Body of pancreas (tissue), 4 donors: ENCODE measurements at places on chromosomes 16 and 17.
A peak's percentile ranks its signal among the peaks of the same experiment; 100 is the strongest.

DNA sequence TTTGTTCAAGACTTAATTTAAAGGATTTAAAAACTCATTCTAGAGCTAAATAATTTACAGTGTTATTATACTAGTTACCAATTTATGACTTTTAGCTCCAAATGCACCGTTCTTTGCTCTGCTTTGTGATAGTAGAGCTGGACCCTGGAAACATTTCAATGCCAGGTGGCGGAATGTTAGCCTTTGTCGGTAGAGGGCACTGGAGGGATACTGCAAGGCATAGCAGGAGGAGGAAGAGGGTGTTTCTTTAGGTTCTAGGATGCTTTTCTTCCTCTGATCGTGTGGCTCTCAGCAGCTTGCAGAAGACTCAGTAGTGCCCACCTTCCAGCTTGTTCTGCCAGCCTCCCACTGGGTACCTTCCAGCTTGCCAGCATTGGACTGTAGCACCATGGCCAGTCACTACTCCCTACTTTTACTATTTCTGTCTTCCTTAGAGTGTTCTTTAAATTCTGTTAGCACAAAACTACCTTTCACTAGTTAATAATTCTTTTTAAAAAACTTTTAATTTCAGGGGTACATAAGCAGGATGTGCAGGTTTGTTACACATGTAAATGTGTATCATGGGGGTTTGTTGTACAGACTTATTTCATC is 325.3 kb downstream of the UTP18 start:
- no peaks in the 10 kb centered on the region for H3K36me3 ChIP-seq
- H3K27ac ChIP-seq, result no peak overlapping the region
- no peaks in the 10 kb centered on the region for H3K27me3 ChIP-seq
- no peak overlapping the region for H3K4me3 ChIP-seq
- peak; percentile 11 for DNase-seq

GRCh38 chr16:14538604-14539003 is 91.5 kb downstream of the PARN start:
- H3K4me3 ChIP-seq, result no peak overlapping the region
- H3K36me3 ChIP-seq, result no peaks in the 10 kb centered on the region
- DNase-seq, result no peak
- H3K4me1 ChIP-seq, result no peaks in the 10 kb centered on the region

DNA sequence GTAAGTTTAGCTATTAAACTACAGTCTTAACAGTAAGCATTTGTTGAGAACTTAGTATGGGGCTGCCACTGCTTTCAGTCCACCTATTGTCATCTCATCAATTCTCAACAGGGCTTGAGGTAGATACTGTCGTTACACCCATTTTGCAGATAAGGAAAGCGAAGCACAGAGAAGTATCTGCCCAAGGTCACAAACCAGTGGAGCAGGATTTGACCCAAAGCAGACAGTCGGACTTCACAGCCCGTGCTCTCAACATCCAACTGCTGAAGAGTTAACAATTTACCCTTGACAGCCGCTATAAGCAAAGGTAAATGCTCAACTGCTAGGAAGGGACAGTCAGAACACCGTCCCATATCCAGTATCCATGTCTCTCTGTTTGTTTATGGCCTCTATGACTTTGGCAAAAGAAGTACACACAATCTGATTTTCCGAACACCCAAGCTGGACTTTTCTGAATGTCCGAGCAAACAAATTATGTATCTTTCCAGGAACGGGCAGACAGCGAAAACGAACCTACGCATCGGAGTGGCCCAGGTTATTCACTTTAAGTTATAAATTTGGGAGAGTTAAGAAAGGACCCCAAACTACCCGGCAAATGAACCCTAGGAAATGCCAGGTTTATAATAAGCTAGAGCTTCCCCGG is 1.2 kb downstream of the SIAH1 start:
- peak overlapping the region; percentile 59 for H3K4me3 ChIP-seq
- peak overlapping the region; percentile 98 for H3K27ac ChIP-seq
- H3K36me3 ChIP-seq, result no peaks in the 10 kb centered on the region
- no peaks in the 10 kb centered on the region for H3K27me3 ChIP-seq

DNA sequence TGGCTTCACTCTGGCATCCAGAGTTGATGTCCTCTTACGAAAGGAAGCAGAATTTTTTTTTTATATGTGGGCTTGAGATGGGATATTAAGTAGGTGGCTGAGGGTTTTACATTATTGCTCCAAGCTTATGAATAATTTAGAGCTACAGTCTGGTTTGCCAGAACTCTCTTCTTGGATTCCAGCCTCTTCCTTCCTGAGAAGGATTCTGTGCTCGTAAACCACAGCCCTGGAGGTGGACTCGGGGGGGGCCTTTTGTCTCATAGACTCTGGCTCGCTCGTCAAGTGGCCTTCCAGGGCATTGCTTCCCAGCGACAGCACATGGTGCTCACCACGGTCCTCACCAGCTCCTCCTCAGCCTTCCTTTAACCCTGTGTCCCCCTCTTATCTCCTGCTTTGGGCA is 43.2 kb downstream of the TMEM11 start:
- no peak for DNase-seq
- H3K4me3 ChIP-seq, result no peak overlapping the region
- peaks cover 4% of the 10 kb centered on the region for H3K36me3 ChIP-seq
- H3K27me3 ChIP-seq, result no peaks in the 10 kb centered on the region

GRCh38 chr16:13306161-13306995 is 405.0 kb downstream of the SHISA9 start:
- H3K27ac ChIP-seq, result no peak overlapping the region
- no peak overlapping the region for H3K4me3 ChIP-seq
- H3K27me3 ChIP-seq, result no peaks in the 10 kb centered on the region
- DNase-seq, result no peak
- H3K4me1 ChIP-seq, result no peaks in the 10 kb centered on the region
- no peaks in the 10 kb centered on the region for H3K36me3 ChIP-seq
